ENCODE measurements at places on chromosomes 16 and 17. TPM values are rescaled to one million over a fixed set of nuclear protein-coding genes. Genes with fewer than 3 reads are reported as not detected.
A peak's percentile ranks its signal among the peaks of the same experiment; 100 is the strongest.

DNA sequence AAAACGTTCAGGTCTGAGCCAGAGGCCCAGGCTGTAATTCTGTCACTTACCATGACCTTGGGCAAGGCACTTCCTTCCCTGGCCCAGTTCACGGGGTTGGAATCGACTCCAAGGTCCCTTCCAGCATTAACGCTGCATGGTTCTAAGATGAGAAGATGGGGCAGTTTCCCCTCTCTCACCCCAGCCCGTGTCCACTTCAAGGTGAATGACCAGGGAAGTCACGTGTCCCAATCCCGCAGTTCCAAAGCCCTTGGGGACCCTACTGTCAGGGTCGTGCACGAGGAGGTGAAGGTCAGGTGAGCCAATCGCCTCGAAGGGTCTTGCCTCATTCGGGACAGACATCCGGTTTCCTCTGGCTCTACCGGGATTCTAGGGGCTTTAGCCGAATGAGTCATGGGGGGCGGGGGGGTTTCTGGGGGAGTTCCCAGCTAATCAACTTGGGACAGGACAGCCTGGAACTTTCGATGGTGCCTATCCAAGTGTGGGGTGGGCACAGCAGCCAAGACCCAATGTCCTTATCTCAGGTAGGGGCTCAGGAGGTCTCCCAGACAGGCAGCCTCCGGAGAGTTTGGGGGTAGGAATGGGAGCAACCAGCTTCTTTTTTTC, 762 bp upstream of the CSF3 start:
- no peaks in the 10 kb centered on the region for H3K27me3 ChIP-seq
- H3K36me3 ChIP-seq = peaks cover 3% of the 10 kb centered on the region
- peak overlapping the region; percentile 61 for H3K27ac ChIP-seq
- no peak for DNase-seq
- no peak overlapping the region for H3K4me3 ChIP-seq
- no peaks in the 10 kb centered on the region for H3K4me1 ChIP-seq

FOXN1 gene
- not detected for total RNA-seq

GRCh38 chr17:27486741-27487140, 30.5 kb downstream of the KSR1 start:
- no peaks in the 10 kb centered on the region for H3K4me1 ChIP-seq
- no peak overlapping the region for H3K4me3 ChIP-seq
- H3K36me3 ChIP-seq = no peaks in the 10 kb centered on the region
- H3K27me3 ChIP-seq = no peaks in the 10 kb centered on the region
- DNase-seq = no peak

DNA sequence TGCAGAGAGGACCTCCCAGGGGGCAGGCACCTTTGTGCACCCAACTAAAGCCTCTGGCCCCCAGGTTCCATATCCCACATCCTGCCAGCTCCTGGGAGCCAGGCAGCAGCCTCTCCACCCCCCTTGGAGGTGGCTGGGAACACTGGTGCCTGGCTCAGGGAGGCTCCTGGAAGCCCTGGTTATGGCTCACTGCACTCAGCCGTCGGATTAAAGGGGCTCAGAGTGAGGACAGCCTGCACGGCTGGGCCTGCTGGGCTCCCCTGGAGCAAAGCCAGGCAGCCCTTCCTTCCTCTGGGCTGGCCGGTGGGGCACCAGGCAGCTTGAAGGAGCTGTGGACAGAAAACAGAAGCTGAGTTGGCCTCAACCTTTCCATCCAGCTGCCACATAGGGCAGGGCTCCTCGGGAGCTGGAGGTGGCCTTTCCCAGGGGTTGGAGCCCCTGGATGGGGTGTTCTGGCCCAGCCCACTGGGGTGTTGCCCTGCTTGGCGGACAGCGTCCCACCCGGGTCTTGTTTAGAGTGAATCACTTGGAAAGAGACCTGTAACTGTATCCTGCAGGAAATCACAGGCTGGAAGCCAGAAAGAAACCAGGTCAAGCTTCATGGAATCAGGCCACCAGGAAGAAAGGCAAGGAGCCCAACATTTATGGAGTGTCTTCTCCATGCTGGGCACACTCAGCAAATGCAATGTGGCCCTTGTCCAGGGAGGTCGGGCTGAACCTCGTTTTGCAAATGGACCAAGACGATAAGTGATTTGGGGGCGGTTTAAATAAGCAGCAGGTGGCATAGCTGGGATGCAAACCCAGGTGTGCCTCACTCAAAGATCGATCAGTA, 253.3 kb downstream of the SOX9 start:
- no peaks in the 10 kb centered on the region for H3K36me3 ChIP-seq
- H3K4me3 ChIP-seq = no peak overlapping the region
- no peak for DNase-seq
- H3K27ac ChIP-seq = no peak overlapping the region

UTP4 gene
- total RNA-seq = 29.6 TPM

IRX6 gene
- total RNA-seq = not detected

GGT6 gene
- total RNA-seq = not detected

FA2H gene
- total RNA-seq = not detected

GRCh38 chr17:76266244-76266938, 1.2 kb downstream of the UBALD2 start:
- peaks cover 8% of the 10 kb centered on the region for H3K36me3 ChIP-seq
- H3K4me1 ChIP-seq = peaks cover 68% of the 10 kb centered on the region
- H3K27me3 ChIP-seq = no peaks in the 10 kb centered on the region
- peak overlapping the region; percentile 95 for H3K4me3 ChIP-seq
- peak overlapping the region; percentile 88 for H3K27ac ChIP-seq

DNA sequence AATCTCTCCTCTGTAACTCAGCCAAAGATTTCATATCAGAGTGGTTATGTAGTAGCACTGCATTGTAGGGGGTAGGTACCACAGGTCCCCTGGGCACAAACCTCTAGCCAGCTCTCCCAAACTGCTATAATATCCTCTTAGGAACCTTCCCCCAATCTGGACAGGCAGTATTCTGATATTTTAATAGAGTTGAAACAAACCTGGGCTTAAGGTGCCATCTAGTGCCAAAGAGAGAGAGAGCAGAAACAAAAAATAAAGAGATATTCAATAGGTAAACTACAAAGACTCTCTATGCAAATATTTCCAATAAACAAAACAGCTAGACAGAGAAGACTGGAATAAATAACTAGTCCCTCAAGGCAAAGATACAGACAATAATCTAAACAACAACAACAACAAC, 1070.0 kb downstream of the CDH11 start:
- H3K36me3 ChIP-seq = no peaks in the 10 kb centered on the region
- no peak overlapping the region for H3K4me3 ChIP-seq
- no peaks in the 10 kb centered on the region for H3K4me1 ChIP-seq
- H3K27me3 ChIP-seq = no peaks in the 10 kb centered on the region
- DNase-seq = no peak

AATF gene
- total RNA-seq = 23.2 TPM

GRCh38 chr16:85461814-85462713, 151.1 kb upstream of the GSE1 start:
- no peaks in the 10 kb centered on the region for H3K36me3 ChIP-seq
- DNase-seq = no peak
- H3K4me3 ChIP-seq = peak overlapping the region; percentile 22
- H3K27me3 ChIP-seq = no peaks in the 10 kb centered on the region

DNA sequence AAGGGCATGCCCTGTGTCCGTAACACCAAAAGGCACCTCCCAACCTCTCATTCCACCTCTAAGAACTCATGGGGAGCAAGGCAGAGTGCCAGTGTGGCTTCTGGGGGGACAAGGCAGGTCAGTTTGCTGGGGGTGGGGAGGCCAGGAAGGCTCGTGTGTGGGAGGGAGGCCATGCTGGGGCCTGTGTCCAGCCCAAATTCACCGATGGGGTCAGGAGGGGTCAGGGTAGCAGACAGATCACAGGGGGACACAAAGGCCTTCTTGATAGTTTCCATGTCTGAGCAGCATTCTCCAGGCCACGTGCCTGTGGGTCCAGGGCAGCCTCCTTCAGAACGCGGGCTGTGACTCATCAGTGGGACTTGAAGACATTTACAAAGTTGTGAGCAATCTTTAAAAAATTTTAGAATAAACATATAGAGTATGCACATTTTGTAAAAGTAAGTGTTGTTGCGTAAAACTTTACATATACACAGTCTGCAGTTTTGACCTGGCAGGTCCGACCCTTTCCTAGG, 20.9 kb downstream of the SPACA3 start:
- H3K27me3 ChIP-seq = no peaks in the 10 kb centered on the region
- H3K36me3 ChIP-seq = no peaks in the 10 kb centered on the region
- H3K4me1 ChIP-seq = no peaks in the 10 kb centered on the region
- DNase-seq = peak; percentile 44
- H3K4me3 ChIP-seq = no peak overlapping the region

DNA sequence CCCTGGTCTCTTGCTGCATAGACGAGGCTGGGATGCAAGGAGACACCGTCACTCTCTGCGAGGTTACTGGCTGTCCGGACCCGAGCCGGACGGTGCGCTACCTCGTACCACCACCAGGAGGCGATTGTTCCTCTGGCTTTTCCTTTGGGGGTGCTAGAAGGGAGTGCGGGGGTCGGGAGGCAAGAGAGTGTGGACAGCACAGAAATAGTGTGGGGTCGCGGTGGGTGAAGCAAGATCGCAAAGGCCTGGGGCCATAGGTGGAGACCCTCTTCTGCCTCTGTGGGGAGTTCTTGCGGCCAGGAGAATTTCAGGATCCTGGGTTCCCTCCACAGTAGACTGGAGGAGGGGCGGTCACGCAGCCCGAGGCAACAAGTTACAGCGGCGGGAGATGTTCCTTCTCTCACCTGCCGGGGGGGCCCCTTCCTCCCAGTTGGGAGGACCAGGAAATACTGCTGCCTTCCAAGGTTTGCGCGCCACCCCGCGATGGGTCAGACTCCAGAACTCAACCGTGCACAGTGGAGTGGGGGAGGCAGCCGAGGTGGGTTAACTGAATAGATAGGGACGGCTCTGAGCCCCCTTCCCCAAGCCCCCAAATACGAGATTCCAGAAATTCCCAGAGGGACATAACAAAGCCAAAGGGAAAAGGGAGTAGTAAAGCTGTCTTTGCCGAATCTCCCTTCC, 6.9 kb downstream of the PHOSPHO1 start:
- no peak overlapping the region for H3K27ac ChIP-seq
- H3K4me3 ChIP-seq = no peak overlapping the region
- no peaks in the 10 kb centered on the region for H3K36me3 ChIP-seq
- no peaks in the 10 kb centered on the region for H3K4me1 ChIP-seq
- no peaks in the 10 kb centered on the region for H3K27me3 ChIP-seq
- no peak for DNase-seq

DNA sequence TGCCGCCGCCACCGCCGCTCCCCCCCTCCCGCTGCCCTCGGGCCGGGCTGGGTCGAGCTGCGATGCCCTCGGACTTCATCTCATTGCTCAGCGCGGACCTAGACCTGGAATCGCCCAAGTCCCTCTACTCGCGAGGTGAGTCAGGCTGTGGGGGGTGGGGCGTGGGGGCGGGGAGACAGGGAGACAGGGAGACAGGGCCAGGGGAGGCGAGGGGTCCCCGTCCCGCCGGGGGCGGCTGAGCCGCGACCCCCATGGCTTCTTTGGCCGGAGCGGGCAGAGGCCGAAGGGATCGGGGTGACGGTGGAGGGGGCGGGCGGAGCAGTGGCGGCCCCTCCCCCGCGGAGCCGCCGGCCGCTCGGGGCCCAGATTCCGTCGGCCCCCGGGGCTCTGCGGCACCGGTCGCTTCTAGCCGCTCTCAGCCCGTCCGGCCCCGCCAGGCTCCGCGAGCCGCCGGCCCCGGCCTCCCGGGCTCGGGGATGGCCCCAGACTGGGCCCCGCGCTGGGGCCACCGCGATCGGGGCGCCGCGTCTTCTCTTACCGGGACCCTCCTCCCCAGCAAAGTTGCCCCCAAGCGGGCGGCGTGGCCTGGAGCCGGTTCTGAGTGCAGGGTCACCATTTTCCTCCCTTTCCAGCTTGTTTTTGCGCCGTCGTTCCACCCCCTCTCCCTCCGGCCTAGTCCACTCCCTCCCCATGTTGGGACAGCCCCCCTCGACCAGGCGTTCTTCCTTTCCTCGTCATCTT, 644 bp downstream of the NFAT5 start:
- peak; percentile 66 for DNase-seq
- H3K36me3 ChIP-seq = no peaks in the 10 kb centered on the region
- no peaks in the 10 kb centered on the region for H3K27me3 ChIP-seq
- peak overlapping the region; percentile 99 for H3K27ac ChIP-seq
- H3K4me1 ChIP-seq = no peaks in the 10 kb centered on the region

GRCh38 chr16:70695331-70696070, 9.6 kb upstream of the MTSS2 start:
- no peak for DNase-seq
- H3K36me3 ChIP-seq = no peaks in the 10 kb centered on the region
- H3K4me3 ChIP-seq = no peak overlapping the region
- peak overlapping the region; percentile 85 for H3K27ac ChIP-seq

- no peaks in the 10 kb centered on the region for H3K27me3 ChIP-seq
- H3K27ac ChIP-seq = no peak overlapping the region
- no peak overlapping the region for H3K4me3 ChIP-seq
Observed at GRCh38 chr16:88699180-88699579, 7.0 kb downstream of the RNF166 start.

DNA sequence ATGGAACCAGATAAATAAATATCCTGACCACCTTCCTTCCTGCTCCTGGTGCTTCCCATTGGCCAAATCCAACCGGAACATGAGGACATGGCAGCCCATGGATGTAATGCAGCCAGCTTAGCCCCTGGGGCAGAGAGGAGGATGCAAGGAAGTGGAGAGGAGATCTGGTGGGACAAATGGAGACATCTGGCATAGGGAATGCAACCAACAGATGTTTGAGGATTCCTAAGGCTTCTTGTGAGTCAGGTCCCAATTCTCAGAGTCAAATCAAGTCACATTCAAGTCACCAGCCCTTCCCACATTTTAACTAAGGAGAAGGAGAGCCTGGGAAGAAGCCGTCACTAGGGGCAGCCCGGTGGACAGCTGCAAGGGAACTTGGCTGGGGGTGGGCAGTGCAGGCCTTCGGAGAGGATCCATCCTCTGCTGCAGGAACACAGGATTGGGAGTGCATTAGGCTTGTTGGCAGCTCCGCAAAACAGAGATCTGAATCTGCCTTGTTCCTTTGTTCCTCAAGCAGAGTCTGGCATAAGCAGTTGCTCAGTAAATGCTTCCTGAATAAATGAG, 62.8 kb upstream of the HS3ST2 start:
- H3K4me3 ChIP-seq = no peak overlapping the region
- H3K4me1 ChIP-seq = no peaks in the 10 kb centered on the region
- no peaks in the 10 kb centered on the region for H3K36me3 ChIP-seq
- no peak for DNase-seq
- H3K27ac ChIP-seq = no peak overlapping the region
- H3K27me3 ChIP-seq = no peaks in the 10 kb centered on the region

DNA sequence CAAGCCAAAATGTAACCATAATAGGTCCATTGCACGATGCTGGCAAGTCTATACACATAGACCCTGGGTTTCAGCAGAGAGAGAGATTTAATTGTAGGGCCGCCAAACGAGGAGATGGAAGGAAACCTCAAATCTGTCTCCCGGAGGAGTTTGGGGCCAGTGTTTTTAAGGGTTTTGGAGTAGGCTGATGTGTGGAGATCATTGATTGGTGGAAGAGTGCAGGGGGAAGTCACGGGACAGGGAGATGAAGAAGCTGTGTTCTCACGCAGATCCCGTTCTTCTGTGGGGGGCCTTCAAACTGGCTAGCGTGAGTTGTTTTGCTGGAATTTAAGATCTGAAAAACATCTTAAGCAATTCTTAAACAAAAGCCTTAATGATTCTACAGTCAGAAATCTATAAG, 84.8 kb downstream of the KATNIP start:
- no peak for DNase-seq
- H3K27ac ChIP-seq = no peak overlapping the region
- no peaks in the 10 kb centered on the region for H3K27me3 ChIP-seq
- peaks cover 3% of the 10 kb centered on the region for H3K36me3 ChIP-seq
- H3K4me1 ChIP-seq = no peaks in the 10 kb centered on the region

CACNG1 gene
- total RNA-seq = not detected

TP53TG3C gene
- total RNA-seq = not detected

MARVELD3 gene
- not detected for total RNA-seq

TMEM100 gene
- 18.0 TPM for total RNA-seq

- no peak for DNase-seq
- no peaks in the 10 kb centered on the region for H3K27me3 ChIP-seq
- H3K27ac ChIP-seq = no peak overlapping the region
- H3K4me1 ChIP-seq = no peaks in the 10 kb centered on the region
- no peaks in the 10 kb centered on the region for H3K36me3 ChIP-seq
- H3K4me3 ChIP-seq = no peak overlapping the region
Observed at GRCh38 chr16:25966172-25967097, 274.7 kb downstream of the HS3ST4 start.

WWOX gene
- 14.8 TPM for total RNA-seq
